T47D (cell line): ENCODE measurements at places on chromosomes 1 and 21.

DNA sequence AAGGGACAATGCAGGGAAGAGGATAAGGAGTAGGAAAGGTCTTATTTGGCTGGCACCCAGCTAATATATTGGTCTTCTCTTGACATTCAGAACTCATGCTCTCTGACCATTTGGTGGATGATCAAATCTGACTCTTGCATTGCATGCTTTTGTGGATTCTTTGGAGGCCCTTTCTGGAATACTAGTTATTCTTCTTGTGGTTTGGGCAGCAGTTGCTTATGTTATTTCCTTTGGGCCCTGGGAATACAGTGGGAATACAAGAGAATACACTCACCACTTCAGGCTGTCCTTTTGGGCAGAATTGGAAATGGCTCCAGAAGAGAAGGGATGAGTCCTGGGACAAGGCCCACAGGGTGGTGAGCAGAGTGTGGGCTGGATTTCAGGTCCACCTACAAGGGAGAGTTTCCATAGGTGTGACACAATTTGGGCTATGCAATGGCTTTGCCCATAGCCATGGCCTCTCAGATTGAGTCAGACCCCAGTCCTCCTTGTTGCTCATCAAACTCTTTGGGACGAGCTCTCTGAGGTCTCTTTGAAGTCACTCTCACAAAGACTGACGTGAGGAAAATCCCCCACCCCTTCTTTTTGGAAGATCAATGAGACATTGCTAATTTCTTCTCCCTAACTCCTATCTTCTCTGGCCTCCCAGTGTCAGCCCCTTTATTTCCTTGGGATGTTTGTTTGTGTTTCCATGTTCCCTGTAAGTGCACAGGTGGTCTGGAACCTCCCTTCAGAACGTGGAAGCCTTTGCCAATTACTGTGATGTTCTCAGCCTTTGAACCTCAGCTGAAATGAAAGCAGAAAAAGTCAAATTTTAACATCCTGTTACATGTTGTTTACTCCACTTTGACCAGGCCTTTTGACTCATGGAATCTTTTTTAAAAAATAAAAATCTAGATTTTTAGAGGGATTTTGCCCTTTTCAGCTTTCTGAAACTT is 19.4 kb downstream of the HSD11B1 start:
- no peak for DNase-seq

DNA sequence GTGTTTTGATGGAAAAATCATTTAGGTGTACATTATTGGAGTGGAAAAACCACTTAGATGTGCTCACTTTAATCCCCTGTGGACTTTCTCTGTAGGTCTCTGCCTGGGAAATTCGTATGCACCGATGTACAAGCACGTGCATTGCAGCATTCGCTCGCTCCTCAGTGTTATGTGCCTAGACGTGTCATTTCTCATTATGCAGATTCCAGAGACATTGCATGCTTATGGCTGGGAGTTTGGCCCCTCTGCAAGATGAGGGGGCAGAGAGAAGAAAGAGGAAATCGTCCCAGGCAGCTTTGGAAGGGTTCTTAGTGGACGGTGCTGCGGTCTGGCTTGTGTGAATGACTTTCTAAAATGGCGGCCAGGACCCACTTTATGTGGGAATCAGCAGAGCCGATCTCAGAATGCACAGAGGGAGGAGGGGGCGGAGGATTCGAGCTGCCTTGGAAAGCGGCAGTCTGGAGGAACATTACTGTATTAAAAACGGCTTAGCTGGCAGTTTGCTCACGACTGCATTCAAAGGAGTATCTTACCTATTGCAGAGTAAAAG is 2.3 kb downstream of the SPEN start:
- peak; percentile 68 for DNase-seq

DNA sequence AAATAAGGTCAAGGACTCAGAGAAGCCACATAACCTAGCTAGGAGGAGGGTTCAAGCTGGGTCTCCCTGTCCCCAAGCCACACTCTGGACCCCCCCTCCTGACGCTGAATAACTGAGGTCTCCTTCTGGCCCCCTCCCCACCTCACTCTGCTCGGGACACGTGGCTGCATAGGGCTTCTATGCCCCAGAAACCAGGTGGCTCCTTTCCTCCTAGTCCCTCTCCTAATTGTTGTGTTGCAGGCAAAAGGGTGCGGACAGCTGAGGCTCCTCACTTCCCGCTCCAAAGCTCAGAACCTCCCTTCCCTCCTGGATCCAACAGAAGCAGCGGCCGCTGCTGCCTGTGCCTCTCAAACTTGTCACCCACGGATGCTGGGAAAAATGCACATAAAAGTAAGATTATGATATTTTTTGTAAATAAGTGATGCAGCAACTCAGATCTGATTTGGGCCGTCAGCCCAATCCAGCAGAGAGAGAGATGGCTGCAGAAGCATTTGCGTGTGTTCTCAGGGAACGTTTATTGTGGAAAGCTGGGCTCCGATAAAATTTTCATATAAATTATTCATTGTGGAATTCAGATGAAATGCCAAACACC is 40.8 kb upstream of the C1orf174 start:
- DNase-seq, result no peak

DNA sequence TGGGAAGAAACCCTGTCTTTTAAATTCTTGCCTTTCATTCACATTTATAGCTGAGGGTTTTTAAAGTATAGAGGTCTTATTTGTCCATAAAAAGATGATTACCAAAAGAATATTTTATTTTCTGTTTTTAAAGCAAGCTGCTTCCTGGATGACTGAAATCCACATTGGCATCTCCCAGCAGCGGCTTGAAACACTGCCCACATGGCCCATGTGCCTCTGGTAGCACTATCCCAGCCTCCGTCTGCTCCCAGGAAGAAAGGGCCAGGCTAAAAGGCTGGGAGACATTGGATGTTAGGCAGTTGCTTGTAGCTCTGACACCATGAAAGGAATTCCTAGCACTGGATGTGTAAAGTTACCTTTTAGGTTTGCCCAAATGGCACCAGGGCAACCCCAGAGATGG is 169.9 kb upstream of the CACNA1E start:
- no peak for DNase-seq

GRCh38 chr1:5758000-5758858 is 234.0 kb downstream of the NPHP4 start:
- DNase-seq, result no peak

GRCh38 chr21:34561806-34562205 is 49.8 kb upstream of the KCNE1 start:
- DNase-seq, result no peak
